ENCODE measurements at places on chromosomes 13 and 19.

GRCh38 chr13:73171271-73171682, 112.5 kb downstream of the KLF5 start:
- DNase-seq = no peak

DNA sequence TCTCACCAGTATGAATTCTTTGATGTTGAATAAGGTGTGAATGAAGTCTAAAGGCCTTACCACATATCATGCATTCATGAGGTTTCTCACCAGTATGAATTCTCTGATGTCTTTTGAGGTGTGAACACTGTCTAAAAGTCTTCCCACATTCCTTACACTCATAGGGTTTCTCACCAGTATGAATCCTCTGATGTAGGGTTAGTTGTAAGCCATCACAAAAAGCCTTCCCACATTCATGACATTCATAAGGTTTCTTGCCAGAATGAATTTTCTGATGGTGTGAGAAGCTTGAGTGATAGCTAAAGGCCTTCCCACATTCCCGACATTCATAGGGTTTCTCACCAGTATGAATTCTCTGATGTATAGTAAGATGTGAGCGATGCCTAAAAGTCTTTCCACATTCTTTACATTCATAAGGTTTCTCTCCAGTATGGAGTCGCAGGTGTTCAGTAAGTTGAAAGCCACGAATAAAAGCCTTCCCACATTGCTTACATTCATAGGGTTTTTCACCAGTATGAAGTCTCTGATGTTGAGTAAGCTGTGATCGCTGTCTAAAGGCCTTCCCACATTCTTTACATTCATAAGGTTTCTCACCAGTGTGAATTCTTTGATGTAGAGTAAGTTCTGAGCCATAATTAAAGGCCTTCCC, 27.7 kb downstream of the ZNF461 start:
- no peak for DNase-seq

- no peak for DNase-seq
Measured at GRCh38 chr19:28610731-28611130, 602.2 kb downstream of the UQCRFS1 start.

DNA sequence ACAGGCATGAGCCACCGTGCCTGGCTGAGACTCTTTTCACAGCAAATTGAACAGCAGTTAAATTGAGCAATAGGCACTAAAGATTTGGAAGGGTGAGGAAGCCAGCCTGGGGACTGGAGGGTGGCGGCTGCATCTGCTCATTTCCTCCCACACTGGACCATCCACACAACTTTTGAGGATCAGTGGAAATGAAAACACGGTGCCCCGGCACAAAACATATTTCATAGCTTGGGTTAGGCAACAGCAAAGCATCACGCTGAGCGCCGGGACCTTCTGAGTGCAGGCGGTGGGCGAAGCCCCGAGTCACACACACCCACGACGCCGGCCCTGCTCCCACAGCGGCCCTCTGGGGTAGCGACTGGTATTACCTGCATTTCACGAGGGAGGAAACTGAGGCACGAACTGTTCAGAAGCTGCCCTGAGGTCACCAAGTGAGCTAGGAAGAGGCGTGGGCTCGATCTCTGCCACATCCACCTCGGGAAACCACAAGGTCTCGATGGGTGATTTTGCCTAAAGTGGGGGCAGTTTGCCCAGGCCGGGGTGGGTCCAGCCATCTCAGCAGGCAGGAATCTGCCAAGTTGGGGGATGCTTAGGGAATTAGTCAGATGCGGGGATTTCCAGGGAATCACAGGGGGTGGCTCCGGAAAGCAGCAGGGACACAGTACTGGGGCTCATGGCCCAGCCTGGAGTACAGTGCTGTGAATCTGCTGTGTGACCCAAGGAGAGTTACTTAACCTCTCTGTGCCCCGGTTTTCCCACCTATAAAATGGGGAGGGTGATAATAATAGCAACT, 3.5 kb upstream of the SBNO2 start:
- DNase-seq = no peak

- no peak for DNase-seq
Measured at GRCh38 chr13:112057736-112058518, 9.0 kb upstream of the SOX1 start.

GRCh38 chr13:43331672-43332071, 308.3 kb downstream of the DNAJC15 start:
- DNase-seq = no peak
